ENCODE measurements at places on chromosomes 11 and 22. TPM values are rescaled to one million over a fixed set of nuclear protein-coding genes. Genes with fewer than 3 reads are reported as not detected.

DNA sequence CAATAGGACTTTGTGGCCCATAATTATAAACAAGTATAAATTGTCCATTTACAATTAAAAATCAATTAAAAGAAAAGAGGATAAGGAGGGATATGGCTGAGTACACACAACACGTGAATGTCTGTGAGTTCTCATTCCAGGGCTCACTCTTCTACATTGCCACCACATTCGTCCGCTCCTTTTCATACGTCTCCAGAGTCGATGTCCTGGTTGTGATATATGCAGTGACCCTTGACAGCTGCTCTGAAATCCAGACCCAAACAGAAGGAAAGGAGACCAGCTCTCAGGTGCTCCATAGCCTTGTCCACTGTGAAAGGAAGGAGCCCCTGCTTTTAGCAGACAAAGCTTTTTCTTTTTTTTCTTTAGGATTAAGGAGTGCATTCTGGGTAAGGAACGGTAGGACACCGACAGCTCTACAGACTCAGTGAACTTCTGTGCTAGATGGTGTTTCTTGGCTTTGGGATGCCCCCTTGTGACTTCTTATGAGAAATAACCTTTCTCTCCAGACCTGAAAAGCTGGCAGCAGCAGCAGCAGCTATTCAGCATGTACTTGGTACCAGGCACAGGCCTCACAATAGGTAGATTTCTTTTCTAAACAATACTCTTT lies 19.7 kb upstream of the DNAJB13 start:
- DNase-seq = no peak

- DNase-seq = no peak
These were observed 4.4 kb upstream of the MMP1 start for GRCh38 chr11:102802341-102802740.

- no peak for DNase-seq
These were observed 29.1 kb upstream of the TECTA start for GRCh38 chr11:121071846-121072450.

GRCh38 chr22:28788601-28789000 lies 11.8 kb downstream of the XBP1 start:
- no peak for DNase-seq

- no peak for DNase-seq
These were observed 93.1 kb upstream of the B3GAT1 start for GRCh38 chr11:134505125-134505524.

GRCh38 chr11:118679483-118679882 lies at the start of gene TREH:
TREH (minus strand) TSS chr11:118679650; CDS start chr11:118679627, 23 bp downstream.
- peak; percentile 43 for DNase-seq

DNA sequence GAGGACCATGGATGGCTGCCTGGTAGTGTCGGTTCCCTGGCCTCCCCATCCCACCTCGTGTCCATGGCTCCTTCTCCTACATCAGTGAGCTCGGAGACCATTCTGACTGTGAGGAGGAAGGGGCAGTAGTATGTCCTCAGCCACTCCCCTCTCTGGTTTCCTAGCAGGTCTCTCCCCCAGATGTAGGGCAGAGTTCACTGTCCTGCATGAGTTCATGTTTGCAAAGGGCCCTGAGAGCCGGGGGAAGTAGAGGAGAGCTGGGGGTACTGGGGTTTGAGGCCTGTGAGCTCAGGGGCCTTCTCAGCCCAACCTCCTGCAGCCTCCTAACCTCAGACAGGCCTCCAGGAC lies 18.4 kb upstream of the ST3GAL4 start:
- no peak for DNase-seq

DNA sequence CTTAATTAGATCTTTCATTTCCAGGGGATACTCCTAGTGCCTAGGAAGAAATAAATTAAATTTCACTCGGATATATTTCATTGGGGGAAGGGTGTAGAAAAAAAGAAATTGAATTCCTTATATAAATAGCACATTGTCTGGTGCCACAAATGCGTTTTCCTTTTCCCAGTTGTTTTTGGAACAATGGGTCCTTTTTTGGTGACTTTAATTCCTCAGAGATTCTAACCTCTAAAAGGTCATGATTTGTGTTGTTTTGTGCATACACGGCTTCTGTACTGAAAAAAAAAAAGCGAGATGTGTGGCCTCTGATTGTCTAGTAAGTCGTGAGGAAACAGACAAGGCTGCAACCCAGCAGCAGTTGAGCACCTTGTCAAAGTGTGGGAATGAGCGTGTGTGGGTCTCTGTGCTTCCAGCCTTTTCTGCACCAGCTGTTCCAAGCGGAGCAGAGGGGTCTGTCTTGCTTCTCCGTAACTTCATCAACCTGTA lies 64.5 kb upstream of the CRTAM start:
- DNase-seq = no peak

- no peak for DNase-seq
These were observed 120.4 kb downstream of the CCDC34 start for GRCh38 chr11:27242591-27242990.

DNA sequence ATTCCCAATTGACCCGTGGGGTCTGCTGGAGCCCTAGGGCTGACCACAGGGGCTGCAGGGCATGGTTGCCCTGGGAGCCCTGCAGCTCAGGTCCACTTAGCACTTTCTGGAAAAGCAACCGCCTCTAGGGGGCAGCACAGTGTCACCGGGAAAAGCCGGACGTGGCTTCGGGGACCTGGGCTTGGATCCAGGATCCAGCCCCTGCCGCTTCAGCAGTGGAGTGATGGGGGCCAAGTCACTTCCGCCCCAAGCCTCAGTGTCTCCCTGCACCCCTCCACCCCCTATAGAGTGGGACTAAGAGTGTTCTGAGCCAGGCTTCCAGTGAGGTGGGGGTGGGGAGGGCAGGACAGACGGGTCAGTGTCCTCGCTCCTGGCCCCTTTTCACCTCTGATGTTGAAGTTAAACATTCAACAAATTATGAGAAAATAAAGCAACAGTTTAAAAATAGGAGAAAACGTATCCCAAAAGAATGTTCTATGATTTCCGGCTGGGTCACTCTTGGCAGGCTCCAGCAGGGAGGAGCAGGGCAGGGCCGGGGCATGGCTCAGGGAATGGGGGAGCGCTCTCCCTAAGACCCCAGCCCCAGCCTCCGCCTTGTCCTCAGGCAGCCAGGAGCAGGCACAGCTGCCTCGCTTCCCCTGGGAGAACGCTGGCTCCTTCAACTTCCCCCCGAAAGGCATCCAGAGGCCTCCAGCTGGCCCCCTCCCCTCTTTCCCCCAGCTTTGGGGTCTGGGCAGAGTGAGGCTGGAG lies 96.5 kb upstream of the FGF3 start:
- DNase-seq = peak; percentile 89

- DNase-seq = no peak
These were observed 680.5 kb upstream of the API5 start for GRCh38 chr11:42631220-42631843.

DNA sequence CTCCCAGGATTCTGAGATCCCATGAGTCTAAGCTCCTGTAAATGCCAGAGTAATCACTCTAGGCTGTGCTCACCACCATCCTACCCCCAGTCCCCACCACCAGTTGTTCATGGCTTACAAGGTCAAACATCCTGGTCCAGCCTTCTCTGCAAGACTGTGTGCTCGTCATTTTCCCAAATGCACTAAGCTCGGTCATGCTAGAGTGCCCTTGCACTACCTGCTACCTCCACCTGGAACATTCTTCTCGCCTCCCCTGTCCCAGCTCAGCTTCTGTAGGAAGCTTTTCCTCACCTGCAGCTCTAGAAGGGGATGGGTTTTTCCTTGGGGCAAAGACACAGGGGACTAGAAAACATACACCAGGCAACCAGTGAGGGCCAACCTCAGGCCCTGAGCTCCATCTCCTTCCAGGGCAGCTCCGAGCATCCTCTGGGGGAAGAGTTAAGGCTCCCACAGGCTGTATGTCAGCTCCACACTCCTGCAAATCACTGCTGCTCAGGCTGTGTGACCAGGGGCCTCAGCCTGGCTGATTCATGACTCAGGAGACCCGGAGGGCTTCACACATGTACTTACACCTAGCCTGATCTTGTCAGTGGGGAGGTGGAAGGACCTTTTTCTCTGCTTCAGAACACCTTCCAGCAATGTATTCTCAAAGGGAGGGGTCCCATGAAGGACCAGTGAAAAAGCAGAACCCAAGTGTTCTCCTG lies 37.2 kb upstream of the CSNK2A3 start:
- no peak for DNase-seq

GRCh38 chr11:34150494-34151151 lies 45.2 kb downstream of the NAT10 start:
- DNase-seq = no peak

DNA sequence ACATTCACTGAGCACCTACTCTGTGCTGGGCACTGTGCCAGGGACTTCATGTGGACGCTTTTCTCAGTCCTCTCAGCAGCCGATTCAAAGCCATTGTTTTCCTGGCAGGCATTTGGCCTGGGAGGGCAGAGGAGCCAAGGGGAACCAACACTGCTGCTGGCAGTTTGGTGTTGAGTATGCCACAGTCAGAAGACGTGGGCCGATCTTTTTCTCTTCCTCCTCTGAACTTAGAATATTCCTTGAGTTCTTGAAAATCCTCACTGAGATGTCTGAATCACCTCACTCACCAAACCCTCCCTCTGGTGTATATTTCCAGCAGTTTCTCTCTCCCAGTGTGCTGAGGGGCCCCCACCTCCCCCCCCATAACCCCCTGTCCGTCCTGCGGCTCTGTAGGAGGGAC lies 114.5 kb upstream of the CRYBB3 start:
- DNase-seq = no peak

DNA sequence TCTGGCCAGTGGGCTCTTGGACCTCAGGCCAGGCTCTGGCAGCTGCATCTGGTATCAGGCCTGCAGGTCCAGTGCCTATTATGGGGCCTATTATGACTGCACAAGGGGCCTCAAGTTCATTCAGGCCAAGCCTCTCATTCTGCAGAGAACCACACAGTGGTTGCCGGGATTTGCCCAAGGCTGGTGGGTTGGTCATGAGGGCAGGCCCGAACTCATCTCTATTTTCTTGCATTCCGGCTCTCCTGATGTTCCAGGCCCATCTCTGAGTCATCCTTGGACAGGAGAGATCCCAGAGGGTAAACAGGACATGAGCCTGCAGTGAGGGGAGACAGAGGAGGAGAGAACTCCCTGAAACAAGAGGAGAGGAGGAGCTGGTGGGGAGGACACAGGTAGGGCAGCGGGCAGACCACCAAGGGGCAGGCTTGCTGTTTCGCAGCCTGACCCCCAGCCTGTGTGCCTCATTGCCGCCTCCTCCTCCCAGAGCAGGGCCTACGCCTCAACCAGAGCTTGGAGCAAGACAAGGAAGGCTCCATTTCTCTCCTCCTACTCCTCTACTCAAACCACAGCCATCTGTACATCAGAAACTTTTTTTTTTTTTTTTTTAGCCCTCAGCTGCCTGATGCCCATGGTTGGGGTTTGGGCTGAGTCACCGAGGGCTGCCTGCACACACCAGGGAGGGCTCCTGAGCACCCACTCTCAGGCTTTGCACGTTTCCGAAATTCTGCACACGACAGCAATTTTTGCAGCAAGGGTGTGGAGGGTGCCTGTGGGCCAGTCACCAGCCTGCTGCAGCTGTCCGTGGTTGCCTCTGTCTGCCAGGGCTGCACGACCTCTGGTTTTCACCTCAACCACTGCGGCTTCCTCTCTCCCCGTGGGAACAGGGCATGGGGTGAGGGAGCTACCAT lies 12.7 kb upstream of the TREH start:
- no peak for DNase-seq

DNA sequence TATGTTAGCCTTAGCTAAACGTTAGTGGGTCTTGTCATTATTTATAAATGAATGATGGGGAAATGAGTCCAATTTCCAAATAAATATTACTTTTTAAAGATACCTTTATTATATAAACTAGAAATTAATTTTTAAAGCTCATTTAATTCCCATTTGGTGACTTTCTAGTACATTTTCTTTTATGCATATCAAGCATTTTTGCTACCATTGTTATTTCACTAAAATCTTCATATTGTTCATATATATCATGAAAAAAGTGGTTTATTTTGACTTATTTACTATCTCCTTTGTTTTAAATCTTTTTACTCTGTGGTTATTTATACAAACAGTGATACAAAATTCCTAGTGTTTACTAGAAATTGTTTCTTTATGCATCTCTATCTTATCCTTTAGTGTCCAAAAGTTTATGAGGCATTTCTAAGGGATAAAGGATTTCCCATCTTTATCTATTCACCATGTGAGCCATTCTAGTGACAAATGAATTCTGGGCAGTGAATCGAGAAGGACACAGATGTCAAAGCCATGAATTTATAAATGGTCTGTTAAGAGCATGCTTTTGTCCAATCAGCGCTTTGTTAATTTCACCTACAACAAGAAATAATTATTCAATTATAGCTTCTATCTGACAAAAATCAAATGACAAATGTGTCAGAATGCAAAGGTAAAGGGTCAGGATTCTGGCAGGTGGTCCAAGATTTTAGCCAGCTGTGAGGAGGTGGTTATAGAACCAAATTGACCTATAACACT lies 70.6 kb downstream of the PRMT3 start:
- no peak for DNase-seq

DNA sequence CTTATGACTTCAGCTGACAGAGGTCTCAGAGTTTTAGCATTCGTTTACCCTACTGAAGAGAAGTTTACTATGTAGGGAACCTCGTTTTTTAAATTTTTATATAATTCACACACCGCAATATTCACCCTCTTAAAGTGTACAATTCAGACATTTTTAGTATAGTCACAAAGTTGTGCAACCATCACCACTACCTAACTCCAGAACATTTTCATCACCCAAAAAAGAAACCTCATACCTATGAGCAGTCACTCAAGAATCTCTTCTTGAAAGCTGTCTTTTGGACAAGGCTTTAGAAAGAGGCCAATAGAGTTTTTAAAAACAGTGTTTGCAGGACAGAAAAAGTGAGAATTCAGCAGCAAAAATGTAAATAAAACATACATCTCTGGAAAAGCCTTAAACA lies 39.5 kb upstream of the CLNS1A start:
- no peak for DNase-seq

DNA sequence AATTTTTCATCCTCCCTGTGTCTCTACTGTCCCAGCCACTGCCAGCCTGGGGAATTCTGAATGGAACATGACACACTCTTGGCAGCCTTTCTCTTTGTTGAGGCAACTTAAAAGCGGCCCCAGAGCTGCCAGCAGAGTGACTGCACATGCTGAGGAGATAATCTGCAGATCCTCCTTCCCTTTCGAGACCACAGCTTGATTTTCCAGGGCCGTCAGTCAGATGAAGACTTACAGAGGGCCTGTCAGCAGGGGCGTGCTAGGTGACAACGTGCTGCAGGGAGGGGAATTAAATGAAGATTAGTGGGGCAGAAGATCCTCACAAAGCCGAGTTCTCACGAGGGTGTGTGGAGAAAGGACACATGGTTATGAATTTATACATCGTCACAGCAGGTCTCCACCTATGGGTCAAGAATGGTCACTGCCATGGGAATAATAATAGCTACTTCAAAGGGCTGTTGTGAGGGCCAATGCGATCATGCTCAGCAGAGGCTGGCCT lies 193.5 kb upstream of the PITPNB start:
- DNase-seq = no peak

- DNase-seq = no peak
These were observed 11.7 kb upstream of the SLC43A3 start for GRCh38 chr11:57438345-57439285.

The SMTNL1 gene
- total RNA-seq = not detected

The DEFB131B gene
- not detected for total RNA-seq

The C22orf42 gene
- total RNA-seq = not detected

The SHANK2 gene
- 3.7 TPM for total RNA-seq

The CTSF gene
- 122 TPM for total RNA-seq

Data from sciatic nerve (tissue), 2 donors.